ENCODE measurements at places on chromosomes 2 and 18.

GRCh38 chr2:579961-580360 lies 97.2 kb downstream of the TMEM18 start:
- DNase-seq = no peak

- no peak for DNase-seq
These were observed 25.9 kb downstream of the NRP2 start for GRCh38 chr2:205708231-205708631.

GRCh38 chr2:152974146-152974545 lies 255.7 kb downstream of the ARL6IP6 start:
- no peak for DNase-seq

DNA sequence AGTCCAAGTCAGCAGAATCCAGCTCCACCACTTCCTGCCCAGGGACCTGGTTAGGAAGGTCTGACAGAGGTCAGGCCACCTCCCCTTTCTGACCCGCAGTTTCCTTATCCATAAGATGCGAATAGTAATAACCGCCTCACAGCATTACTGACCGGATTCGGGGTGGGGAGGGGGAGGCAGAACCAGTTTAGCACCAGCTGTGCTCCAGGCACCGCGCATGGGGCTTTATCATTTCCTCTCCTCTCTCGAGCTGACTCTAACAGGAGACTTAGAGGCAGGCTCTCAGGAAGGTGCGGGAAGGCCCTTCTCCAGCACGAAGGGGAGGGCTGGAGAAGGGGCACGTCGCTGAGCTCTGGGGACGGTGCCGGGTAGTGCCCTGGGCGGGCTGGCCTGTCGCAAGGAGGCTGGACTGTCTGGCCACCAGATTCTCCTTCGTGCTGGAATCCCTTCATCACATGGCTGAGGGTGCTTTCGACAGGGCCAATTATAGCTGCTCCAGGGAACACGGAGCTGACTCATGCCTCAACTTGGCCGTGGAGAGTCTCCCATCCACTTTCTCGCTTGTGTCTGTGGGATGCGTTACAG lies 5.7 kb downstream of the EHD3 start:
- DNase-seq = peak; percentile 26

- no peak for DNase-seq
These were observed 2.0 kb upstream of the DSEL start for GRCh38 chr18:67518566-67518965.

DNA sequence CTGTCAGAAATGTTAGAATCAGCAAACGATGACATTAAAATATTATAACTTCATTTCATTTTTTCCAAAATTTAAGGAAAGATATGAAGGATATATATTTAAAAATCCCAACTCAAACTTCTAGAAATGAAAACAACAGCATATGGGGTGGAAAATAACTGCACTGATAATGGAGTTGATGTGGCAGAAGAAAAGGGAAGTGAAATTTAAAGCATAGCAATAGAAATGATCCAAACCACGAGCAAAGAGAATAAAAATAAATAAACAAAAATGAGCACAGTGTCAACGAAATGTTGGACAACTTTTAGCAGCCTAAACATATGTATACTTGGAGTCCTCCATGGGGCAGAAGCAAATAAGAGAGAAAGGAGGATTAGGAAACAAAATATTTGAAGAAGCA lies 280.2 kb downstream of the KCNJ3 start:
- DNase-seq = no peak

GRCh38 chr2:86371527-86371926 lies 34.1 kb upstream of the REEP1 start:
- no peak for DNase-seq

- DNase-seq = no peak
These were observed 18.2 kb upstream of the RESP18 start for GRCh38 chr2:219350710-219351221.

GRCh38 chr2:44226753-44227152 lies 48.5 kb upstream of the SLC3A1 start:
- no peak for DNase-seq

DNA sequence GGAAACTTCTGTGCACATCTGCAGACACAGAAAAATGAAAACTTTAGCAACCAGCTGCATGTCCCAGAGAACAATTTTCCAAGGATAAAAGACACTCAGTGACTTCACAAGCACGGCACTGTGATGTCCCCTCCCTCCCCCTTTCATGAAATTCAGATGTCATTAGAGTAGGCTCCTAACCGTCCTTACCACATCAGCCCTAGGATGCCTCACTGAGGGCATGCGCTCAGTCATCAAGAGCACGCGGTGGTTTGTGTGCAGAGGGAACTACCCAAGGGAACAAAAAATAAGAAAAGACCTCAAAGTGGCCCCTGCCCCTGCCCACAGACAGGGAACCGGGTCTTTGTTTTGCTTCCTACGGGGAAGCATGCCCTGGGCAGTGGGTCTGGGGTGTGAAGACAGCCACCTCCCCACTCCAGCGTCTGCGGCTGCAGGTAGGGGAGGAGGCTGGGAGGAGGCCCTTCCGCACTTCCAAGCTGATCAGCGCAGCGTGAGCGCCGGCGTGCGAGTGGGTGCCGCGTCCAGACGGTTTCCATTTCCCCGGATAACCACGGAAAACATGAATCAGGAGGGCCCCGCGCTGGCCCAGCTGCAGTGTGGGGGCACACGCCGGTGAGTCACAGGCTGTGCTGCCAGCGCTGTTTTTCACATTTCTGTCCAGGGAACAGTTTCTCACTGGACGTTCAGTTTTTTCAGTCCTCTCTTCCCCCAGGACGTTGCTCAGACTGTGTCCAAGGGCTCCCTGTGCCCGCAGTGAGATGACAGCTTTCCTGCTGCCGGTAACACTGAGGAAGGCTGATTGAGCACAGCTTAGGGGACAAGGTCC lies 70.6 kb downstream of the COPS8 start:
- DNase-seq = no peak

DNA sequence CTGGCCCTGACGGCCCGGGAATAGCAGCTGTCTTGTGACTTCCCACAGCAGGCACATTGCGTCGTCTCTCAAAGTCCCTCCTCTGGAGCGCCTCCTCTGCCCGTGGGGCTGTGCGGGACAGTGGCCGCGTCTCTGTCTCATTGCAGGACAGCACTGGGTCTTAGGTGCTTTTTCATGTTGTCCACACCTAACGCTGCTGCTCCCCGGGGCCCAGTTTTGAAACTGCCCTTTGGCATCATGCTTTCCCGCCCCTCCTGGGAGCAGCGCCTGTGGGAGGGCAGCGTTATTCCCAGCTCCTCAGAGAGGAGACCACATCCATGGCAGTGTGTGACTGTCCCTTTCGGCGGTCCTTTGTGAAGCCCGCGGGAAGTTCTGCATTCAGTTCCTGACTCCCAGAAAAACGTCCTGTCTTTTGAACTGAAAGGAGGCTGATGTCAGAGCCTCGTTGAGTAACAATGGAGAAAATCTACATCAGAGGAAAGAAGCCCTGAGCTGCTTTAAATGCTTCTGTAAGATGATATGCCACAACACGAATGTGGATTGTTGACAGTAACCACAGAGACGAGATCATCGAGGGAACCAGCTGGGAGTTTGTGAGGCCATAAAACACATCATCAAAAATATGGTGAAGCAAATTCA lies 226.0 kb downstream of the FAM210A start:
- peak; percentile 67 for DNase-seq

- DNase-seq = no peak
These were observed 103.9 kb upstream of the EPAS1 start for GRCh38 chr2:46193356-46193755.

- peak; percentile 37 for DNase-seq
These were observed 113.3 kb upstream of the SERTAD2 start for GRCh38 chr2:64766841-64767669.

DNA sequence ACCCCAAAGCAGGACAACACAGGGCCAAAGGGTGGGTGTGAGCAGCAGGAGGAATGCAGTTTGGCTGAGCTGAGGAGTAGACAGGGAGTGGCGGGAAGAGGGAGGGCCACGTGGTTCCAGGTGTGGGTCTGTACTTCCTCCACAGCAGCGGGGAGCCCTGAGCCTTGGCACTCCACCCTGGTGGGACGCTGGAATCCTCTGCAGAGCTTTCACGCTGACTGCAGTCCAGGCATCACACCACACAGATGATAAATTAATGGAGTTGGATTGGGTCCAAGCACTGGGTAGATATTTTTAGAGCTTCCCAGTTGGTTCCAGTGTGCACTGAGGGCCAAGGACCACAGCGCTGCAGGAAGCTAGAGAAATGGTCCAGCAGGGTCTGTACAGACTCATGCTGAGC lies 67.0 kb upstream of the TMEM200C start:
- DNase-seq = no peak

DNA sequence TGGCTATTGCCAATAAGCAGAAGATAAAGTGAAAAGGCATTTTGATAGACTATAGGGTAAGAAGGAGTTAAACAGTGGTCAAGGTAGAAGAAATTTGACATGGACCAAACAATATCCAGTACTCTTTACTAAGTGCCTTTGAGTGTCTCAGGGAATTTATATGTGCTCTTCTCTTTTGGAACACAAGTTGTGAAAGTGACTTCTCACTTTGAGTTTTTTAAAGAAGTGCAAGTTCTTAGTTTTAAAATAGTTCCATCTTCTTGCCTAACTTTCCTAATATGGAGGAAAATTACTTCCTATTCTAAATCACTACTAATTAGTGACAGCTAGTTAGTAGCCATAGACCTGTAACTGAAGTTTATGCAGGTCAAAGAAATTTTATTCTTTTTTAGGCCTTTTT lies 63.4 kb downstream of the AFTPH start:
- DNase-seq = no peak

DNA sequence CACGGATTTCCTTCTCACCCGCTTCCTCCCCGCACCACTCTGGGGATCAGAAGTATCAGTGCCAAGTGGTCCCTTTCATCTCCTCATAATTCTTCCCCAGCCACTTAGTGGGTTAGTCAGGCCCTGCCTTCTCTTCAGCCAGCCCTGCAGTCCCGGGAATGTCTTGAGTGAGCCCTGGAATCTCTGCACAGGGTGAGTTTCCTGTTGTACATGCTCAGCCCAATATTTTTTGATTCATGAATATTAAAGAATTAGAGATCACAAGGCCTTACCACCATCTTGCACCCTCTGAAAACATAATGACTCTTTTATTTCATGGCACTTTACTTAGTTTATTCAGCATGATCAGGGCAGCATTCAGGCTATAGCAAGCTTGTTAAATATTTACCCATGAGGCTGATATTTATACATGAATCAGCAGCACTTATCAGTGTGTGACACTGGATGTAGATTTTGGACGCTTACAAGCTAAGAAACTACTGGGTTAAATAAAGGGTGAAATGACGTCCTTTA lies 159.4 kb upstream of the FOSL2 start:
- DNase-seq = no peak

- no peak for DNase-seq
These were observed 33.7 kb upstream of the EPHA4 start for GRCh38 chr2:221605751-221606240.

- DNase-seq = no peak
These were observed 47.7 kb downstream of the FN1 start for GRCh38 chr2:215388002-215388728.

GRCh38 chr2:34831096-34831495 lies 1232.0 kb upstream of the FAM98A start:
- DNase-seq = peak; percentile 74

DNA sequence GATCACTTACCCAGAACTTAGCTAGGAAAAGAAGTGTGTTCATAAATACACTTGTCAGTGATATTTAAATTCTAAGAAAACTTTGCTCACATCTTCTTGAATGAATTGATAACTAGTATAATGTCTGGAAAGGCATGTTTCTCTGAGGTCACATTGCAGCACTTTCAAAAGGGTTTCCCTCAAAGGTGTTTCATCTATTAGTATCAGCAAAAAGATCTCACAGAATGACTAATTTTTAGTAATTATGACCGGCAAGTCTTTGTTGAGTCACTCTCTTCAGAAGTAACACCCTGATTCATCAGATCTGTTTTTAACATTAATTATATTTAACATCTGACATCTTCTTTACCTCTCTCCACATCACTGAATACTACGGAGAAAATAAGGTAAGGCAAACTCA lies 222.3 kb downstream of the IKZF2 start:
- no peak for DNase-seq

GRCh38 chr2:218270721-218271486 lies 585 bp downstream of the PNKD start:
- no peak for DNase-seq

DNA sequence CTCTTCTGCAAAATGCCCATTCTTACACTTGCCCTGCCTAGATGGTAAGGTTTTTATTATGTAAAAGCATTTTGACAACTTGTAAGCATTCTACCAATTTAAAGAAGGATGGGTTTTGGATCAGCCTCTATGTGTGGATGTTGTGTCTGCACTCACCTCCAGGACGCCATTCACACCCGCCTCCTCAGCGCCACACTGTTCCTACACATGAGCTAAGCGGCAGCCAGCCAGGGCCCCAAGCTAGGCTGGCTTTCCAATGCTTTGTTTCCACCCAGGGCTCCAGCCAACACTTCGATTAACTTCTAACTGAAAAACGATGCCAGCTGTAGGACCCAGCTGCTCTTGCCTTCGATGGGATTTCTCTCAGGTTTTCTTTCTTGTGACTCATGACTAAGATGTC lies 73.3 kb upstream of the FZD7 start:
- DNase-seq = no peak

- DNase-seq = peak; percentile 54
These were observed 49.3 kb downstream of the GREB1 start for GRCh38 chr2:11582862-11583752.

DNA sequence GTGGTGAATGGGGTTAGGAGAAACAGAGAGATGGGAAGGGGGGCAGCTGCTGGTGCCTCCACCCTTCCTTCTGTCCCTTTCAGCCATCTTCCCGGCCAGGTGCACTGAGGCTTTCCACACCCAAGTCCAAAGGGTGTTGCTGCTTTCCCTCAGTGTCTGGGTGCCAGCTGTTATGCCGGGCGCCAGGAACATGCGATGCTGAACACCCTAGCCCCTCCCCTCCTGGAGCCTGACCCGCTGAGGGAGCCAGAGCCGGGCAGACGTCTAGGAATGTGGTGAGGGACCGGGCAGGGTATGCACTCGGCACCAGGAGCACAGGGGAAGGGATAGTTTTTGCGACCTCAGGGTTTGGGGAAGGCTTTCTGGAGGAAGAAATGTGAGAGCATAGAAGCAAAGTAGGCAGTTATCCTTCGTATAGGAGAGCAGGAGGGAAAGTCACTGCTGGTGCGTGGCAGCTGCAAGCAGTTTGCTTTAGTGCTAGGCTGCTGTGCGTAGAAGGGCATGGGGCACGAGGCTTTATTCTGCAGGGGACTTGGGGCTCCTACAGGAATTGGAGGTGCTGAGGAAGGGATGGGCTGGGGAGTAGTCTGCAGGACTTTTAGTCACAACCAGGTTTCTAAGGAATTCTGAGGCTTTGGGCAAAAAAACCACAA lies 147.7 kb downstream of the TSN start:
- DNase-seq = no peak

- no peak for DNase-seq
These were observed 3.5 kb downstream of the EML6 start for GRCh38 chr2:54726940-54727339.

DNA sequence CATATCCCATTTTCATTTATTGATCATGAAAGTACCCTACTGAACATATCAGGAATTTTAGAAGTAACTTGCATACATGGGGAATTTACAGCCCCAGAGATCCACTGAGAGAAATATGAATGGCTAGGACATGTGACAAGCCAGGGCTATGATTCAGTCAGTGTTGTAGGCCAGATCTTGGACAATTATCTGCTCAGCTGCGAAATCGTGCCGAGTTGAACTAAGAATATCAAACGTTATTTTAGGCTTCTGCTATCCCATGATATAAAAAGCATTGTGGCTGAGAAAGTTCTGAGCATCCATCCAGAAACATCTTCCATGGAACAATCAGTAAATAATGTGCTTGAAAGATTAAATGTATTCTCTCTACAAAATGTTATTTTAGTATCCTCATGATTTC lies 85.7 kb upstream of the UNC80 start:
- no peak for DNase-seq
